Fibroblast of skin of left quadriceps (primary cell): ENCODE measurements at places on chromosomes 16 and 17.

GRCh38 chr17:28219771-28220170 lies 99.2 kb upstream of the TMEM97 start:
- no peak for DNase-seq

DNA sequence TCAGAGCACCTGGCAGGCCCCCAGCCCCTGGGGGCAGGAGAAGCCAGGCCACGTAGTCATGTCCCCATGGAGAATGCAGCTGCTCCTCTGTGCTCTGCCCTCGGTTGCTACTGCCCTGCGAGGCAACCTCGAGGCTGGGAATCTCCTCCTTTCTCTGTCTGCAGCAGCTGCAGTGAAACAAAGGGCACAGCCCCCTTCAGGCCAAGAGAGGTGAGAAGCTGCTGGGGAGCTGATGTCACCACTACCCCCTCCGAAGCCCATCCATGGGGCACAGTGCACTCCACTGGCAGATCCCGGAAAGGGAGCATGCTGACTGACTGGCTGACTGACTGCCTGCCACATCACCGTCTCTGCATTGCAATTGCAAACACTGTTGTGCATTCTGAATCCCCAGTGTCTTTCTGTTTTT lies 103.7 kb downstream of the GRIN2A start:
- DNase-seq: no peak

DNA sequence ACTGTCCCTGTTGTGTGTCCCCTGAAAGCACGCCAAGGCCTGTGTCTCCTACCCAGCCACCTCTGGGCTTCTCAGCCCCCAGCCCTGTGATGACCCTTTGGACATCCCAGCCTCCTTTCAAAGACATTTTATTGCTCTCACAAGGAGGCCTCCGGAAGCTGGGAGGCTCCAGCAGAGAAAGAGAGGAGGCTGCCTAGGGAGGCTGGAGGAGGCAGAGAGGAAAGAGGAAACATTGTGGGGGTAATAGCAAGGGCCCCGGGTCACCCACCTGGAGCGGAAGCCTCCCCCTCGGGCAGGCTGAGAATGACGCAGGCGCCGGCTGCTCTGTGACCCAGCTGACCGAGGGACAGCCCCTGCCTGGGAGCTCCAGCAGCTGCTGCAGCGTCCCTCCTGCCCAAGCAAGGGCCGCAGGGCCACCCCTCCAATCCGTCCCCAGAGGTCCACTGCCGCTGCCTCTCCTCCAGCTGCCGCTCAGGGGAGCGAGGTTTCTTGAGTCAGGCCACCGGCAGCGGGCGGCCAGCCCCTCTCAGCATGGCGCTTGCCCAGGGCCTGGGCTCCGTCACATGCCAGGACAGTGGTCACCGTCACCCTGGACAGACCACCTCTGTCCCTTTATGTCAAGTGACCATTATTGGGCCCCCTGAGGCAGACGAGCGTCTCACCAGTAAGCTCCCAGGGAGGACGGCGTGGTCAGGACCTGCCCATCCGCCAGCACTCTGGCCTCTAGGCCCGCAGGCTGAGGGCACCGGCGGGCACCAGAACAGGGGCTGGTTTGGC lies 29.3 kb downstream of the ACTG1 start:
- DNase-seq: no peak

- no peak for DNase-seq
These were observed 3.1 kb downstream of the ABCA5 start for GRCh38 chr17:69323806-69324205.

GRCh38 chr16:27199736-27200135 lies 3.6 kb upstream of the KDM8 start:
- DNase-seq: no peak

DNA sequence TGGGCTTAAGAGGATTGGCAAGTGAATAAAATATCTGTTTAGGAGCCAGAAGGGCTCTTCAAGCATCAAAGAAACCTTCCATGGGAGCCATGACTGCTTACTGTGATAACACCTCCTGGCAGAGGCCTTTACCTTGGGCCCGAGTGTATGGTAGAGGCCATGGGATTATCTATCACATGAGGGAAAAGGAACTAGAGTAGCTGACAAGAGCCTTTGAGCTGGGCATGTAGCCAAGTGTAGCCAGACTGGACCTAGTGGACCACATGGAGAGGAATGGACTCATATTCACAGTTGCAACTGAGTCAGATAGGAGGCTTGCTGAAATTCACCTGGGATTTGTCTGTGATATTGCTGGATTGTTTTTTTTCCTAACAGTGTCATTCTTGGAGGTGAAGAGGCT lies 276.0 kb upstream of the ZFHX3 start:
- DNase-seq: no peak

DNA sequence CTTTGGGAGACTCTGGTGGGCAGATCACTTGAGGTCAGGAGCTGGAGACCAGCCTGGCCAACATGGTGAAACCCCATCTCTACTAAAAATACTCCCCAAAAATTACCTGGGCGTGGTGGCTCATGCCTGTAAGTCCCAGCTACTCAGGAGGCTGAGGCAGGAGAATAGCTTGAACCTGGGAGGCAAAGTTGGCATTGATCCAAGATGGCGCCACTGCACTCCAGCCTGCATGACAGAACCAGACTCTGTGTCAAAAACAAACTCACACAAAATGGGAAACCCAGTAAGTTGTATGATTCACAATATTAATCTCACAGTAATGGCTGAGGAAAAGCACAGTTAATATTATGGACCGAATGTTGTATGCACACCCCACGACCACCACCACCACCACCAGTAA lies 24.3 kb downstream of the WSB1 start:
- DNase-seq: no peak

DNA sequence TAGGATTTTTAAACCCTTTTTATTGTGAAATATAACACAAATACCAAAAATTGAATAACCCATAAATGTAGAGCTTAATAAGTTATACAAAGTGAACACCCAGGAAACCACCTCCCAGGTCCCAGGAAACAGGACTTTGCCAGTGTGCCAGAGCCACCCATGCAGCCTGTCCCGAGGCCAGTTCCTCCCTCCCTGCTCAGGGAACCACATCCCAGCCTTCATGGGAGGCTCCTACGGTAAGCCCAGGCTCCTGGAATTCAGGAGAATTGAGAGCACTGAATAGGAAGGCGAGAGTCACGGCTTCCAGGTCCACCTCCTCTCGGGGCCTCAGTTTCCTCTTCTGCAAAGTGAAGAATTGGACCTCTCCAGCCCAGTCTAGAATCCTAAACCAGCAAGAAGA lies 178.2 kb downstream of the TMEM132E start:
- no peak for DNase-seq

DNA sequence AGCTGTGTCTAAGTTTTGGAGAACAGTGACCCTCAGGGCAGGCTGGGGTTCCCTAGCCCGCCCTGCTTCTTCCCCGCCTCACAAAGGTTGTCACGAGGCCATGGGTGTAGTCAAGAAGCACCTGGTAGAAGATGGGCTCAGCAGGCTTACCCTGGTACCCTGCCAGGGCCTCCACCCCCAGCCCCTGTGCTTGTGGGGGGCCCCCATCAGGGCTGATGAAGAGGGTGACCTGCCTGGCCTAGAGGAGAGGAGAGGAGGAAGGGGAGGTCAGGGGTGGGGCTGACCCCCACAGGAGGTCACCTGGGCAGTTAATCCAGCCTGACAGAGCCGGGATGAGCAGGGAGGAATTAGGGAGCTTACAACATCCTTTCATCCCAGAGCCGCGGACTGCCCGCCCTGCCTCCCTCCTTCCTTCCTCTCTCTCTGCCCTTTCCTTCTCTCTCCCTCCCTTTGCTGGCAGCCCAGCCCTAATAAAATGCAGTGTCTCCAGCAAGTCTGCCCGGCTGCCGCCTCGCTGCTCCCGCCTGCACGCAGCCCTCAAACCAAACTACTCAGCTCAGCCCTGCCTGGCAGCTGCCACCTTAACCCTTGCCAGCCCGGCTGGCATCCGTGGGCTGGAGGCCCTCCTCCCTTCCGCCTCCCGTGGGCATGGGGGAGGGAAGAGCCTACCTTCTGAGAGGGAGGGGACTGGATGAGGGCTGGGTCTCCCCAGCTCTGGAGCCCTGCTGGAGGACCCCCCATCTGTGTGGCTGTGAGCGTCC lies 7.2 kb downstream of the DLX3 start:
- no peak for DNase-seq

GRCh38 chr17:74744349-74744713 lies 4.1 kb upstream of the NHERF1 start:
- DNase-seq: no peak

DNA sequence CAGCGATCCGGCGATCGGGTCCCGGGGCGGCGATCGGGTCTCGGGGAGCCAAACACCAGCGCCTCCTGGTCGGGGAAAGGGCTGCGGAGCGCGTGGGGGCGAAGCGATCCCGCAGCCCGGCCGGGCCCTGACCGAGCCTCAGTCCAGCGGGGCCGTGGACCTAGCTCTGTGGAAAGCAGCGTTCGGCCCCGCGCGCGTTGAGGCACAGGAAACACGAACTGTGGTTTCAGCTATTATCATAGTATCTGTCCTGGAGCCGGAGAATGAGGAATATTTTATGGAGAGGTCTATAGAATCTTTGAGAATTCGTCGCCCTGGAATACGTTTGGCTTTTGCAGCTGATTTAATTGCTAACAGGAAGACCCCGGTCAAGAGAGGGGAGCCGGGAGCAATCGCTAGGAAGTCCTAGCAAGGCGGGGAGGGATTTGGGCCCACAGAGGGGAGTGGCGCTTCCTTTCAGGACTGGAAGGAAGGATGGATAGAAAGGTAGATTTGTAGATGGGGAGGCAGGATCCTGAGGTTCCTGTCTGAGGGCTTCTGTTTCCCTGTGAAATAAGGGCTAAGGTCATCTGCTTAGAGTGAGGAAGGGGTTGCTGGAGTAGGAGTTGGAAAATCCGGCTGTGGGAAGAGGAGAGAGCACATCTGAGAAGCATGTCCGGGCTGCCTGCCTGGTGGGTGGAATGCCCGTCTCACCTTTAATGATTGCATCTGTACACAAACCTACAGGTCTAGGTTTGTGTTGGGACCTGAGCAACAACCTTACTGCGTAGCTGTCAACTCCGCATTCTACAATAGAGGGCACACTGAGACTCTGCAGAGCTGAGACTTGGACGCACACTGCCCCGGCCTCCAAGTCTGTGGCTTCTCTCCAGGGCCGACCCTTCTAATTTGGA lies 770 bp downstream of the CCNF start:
- DNase-seq: no peak

DNA sequence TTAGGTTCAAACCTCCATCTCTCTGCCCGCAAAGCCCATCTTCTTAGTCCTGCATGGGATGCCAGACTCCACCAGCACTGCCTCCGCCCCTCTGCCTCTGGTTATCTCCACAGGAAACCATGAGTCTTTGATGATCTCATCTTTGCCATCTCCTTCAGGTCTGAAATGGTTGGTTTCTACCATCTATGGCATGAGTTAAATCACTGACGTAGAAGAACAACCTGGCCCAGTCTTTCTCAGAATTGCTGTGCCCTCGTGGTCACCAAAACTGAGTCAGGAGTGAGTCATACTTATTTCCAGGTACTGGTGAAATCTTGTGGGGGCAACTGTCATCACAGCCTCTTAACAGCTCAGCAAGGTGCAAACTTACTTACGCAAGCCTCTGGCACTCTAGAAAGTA lies 468.7 kb upstream of the C16orf82 start:
- no peak for DNase-seq

DNA sequence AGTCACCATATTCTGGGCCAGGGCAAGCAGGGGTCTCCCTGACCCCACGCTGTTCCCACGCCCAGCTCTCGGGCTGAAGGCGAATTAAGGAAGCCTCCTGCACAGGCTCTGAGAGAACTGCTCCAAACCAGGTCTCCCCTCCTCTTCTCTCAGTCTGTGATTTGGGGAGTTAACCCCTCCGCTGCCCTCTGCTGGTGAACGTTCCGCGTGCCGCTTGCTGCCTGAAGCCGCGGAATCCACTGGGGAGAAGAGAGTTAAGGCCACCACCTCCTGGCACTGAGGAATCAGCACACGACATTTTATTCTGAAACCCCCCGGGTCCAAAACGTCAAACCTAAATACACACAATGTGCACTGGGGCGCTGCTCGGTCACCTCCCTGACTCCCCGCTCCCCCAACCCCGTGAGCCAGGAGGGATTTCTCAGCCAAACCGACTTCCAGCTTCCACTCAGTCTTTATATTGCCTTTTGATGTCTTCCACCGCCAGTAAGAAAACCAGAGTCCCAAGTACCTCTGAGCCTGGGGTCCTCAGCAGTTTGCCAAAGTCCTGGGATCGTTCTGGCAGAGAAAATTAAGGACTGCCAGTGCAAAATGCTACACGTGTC lies 54.4 kb upstream of the RCVRN start:
- DNase-seq: no peak

DNA sequence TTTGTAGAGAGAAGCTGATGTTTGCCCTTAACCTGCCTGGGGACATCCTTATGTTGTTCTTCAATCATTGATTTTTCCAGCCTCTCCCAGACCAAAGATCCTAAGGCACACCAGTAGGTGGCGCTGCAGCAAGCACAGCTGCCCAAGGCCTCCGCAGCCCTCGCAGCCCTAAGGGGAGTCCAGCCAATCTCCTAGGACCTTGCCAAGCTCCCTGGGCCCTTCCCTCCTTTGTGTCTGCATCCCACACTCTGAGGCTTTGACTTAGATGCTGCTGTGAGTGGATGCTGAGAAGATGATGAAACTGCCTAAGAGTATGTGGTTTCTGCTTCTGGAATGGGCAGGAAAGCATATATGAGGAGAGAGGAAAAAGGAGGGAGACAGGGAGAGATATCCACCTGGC lies 47.1 kb downstream of the SPACA3 start:
- peak; percentile 10 for DNase-seq

GRCh38 chr16:28301154-28301553 lies 8.8 kb downstream of the SBK1 start:
- no peak for DNase-seq

DNA sequence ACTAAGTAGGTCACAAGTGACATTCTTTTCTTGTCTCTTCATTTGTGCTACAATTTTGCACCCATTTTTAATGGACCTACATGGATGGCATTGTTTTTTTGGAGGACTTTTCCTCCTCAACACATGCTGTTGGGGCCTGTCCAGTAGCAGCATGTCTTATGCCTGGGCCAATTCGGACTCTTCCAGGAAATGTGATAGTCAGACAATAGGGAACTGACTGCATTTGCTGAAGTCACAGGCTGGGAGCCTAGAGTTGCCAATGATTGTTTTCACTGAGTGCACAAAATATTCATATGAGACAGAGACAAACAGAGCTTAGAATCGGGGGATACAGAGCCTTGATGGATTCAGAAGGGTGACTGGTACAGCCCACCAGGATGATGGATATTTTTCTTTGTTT lies 867.3 kb upstream of the GOT2 start:
- no peak for DNase-seq

DNA sequence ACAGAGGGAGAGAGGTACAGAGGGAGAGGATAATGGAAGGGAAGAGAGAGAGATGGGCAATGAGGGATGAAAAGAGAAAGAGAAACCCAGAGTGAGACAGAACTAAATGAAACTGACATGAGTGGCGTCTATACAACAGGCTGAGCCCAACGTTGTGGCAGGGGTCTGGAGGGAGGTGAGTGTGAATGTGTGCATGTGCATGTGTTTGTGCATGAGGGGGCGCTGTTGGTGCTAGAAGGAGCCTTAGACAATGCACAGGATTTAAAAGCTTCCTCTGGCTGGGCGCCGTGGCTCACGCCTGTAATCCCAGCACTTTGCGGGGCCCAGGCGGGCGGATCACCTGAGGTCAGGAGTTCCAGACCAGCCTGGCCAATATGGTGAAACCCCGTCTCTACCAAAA lies 454.8 kb upstream of the CDH11 start:
- DNase-seq: no peak
